ENCODE measurements at places on chromosomes 7 and 10.

DNA sequence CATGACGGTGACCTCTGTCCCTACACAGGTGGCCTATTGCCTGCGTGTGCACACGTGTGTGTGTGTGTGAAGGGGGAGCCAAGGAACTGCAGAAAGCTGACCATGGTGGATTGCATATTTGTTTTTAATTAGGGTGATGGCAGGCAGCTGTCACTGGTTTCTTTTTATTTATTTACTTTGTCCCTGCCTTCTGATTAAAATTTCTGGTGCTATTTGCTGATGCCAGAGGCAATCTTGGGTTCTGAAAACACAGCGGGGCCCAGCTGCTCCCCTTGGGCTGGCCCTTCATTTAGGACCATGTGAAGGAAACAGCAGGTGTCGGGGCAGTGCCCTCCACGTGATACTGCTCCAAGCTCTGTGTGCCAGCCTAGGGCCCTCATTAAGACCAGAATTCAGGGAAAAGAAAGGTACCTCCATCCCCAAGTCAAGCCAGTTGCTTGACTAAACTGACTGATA, 71.3 kb upstream of the PODXL start:
- no peak for DNase-seq

GRCh38 chr10:32149252-32149955, 93.2 kb upstream of the KIF5B start:
- no peak for DNase-seq

GRCh38 chr7:127348247-127348631, 44.3 kb downstream of the ZNF800 start:
- no peak for DNase-seq

DNA sequence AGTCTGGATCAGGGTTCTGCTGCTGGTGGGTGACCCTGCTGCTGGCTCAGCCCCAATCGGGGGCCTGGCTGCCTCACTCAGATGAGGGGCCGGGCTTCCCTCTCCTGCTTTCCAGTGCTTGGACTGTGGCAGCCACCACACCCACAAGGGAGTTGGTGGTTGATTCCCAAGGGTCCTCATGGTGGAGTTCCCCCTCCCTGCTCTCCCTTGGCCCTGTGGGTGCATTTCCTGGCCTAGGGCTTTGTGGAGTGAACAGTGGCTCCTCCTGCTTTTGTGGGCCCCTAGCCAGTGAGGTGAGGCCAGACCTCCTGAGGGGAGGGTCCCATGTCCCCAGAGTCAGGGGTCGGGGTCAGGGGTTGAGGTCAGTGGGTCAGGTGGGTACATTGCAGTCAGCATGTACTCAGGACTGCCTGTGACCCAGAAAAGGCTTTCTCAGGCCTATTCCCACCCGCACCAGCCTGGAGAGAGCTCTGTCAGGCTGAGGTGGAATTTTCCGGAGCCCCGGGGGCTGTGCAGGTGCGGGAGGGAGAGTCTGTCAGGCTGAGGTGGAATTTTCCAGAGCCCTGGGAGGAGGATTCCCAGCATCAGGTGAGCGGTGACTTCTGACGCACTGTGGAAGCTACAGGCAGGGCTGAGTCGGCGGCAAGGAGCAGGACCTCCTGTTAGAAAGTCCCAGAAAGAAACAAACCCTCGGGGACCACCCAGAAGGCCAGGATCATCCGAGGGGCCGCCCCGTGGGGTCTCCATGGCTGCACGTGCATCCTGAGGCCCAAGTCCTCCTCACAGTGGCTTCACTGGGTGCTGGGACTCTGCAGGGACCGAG, 94.4 kb upstream of the INSIG1 start:
- DNase-seq = no peak

GRCh38 chr7:107162475-107162874, 6.3 kb upstream of the HBP1 start:
- DNase-seq = no peak

- no peak for DNase-seq
These were observed 25.9 kb downstream of the DNAJB12 start for GRCh38 chr10:72328829-72329204.

DNA sequence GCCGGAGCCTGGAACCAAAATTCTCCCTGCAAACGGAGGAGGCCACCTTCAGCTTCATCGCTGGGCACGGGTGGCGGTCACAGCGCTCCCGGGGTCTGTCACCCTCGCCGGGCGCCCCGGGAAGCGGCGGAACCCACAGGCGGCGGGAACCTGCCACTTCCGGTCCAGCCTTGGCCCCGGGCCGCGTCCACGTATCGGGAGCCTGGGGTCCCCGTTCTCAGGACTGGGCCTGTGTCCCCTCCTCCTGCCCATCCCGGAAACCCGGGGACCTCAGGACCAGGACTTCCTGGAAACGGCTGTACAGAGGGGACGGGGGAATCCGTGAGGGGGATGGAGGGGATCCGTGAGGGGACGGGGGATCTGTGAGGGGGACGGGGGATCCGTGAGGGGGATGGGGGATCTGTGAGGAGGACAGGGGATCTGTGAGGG, 25.4 kb downstream of the PDGFA start:
- no peak for DNase-seq

DNA sequence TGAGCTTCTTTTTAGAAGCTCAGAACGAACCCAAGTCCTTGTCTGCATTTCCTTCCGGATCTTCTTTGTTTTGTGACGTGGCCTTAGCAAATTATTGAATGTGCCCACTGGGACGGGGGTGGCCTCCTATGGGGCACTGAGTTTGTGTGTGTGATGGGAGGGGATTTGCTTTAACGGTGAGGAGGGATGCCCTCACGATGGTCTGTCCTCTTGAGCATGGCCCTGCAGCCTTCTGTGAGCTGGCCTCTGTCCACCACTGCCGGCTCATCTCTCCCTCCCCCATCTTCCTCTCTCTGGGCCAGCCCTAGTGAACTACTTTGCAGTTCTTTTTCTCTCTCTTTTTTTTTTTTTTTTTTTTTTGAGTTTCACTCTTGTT, 62.9 kb upstream of the MKRN1 start:
- no peak for DNase-seq

DNA sequence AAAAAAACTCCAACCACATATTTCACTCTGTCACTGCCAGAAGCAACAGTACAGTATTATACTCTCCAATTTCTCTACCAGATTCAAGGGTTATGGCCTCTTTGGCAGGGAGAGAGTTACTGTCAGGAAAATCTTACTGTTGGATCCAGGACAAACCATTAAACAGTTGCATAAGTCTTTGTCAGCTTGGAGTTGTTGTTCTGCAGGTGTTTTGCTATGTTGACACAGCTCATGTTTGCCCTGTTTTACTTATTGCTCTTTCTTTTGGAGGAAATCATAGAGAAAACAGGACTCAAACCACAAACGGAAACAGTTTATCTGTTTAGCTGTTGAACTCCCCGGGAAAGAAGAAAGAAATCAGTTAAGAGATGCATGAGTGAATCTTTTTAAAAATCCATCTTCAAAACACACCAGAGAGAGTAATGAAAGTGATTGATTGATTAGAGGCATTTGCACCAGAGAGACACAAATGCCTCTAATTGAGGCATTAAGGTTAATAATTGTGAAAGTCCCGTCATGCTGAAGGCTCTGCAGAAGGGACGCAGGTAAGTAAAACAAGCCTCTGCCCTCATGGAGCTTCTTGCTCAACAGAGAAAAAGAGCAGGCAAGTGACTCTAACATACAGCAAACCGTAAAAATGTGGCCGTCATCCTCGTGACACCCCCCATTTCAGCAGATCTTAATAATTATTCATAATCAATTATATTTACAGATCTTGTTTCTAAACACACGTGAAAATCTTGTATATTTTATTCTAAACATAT, 38.7 kb upstream of the ARHGAP21 start:
- DNase-seq = no peak

- no peak for DNase-seq
These were observed 38.1 kb upstream of the ARL4A start for GRCh38 chr7:12649348-12649747.

- no peak for DNase-seq
These were observed 243.6 kb downstream of the TWIST1 start for GRCh38 chr7:18873734-18874336.

DNA sequence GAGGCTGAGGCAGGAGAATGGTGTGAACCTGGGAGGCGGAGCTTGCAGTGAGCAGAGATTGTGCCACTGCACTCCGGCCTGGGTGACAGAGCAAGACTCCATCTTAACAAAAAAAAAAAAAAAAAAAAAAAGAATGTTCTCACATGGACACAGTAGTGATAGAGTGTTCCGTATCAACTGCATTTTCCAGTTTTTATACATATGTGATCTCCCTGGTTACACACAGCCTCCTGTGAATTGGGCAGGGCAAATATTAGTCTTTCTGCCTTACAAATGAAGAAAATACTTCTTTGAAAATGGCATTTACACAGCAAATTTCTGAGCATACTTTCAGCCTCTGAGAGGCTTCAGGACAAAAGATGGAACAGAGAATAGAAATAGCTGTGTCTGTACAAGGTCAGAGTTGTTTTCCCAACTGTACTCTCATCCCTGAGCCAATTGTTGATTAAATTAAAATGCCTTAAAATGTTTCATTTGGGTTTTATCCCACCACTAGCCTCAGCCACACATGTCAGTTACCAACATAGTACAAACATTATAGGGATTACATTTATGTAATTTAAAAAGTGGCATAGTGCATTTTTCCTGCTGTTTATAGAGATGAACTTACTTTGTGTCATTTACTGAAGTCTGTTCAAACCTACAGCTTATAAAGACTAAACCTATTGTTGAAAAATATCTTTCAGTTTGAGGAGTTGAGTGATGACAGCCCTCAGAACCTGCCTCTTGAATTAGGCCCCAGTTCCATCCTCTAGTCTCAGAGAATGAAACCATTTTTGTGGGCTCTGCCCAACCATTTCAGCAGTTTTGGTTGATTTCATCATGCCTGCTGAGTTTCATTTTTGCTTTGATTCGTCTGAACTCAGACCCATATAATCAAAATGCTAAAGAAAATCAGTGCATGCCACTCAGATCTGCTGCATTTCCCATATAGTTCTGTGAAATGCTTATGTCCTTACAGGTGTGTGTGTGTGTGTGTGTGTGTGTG, 609.4 kb upstream of the C7orf33 start:
- DNase-seq = no peak

- DNase-seq = no peak
These were observed 126.2 kb downstream of the MDFIC start for GRCh38 chr7:115047958-115048720.

GRCh38 chr10:85407088-85407487, 959.5 kb downstream of the GRID1 start:
- DNase-seq = no peak

GRCh38 chr7:33906697-33907096, 1.4 kb downstream of the BMPER start:
- no peak for DNase-seq

GRCh38 chr10:71973777-71974488, 9.7 kb downstream of the CHST3 start:
- DNase-seq = no peak

DNA sequence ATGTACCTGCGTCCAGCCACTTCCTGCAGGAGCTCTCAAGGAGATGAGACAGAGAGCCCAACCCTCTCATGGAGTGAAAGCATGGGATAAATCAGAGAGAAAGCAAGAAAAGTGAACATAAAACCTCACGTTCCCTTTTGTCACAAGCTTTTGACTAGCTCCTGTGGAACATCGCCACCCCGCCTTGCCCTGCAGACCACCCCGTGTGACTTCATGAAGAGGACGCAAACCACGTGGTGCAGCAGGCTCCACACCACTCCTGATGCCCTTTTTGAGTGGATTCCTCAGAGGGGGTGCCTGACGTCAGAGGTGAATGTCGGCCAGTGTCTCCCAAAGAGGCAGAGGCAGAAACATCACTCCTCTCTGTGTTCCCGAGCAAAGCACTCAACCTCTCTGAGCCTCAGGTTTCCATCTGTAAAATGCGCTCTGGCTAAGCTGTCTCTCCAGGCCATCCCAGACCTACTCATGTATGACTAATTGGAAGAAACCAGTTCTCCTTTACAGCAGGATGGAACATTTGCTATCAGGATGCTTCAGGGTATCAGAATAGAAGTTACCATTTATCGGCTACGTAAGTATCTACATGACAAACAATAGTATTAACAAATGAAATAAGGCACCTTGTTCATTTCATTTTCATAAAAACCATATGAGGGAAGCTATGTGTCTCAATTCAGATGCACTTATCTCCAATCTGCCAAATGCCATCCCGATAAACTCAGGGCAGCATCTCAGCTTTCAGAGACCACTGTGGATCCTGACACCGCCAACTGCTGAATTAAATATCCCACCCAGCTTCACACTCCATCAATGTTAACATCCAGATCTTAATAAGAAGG, 5.3 kb downstream of the ZNF488 start:
- no peak for DNase-seq

DNA sequence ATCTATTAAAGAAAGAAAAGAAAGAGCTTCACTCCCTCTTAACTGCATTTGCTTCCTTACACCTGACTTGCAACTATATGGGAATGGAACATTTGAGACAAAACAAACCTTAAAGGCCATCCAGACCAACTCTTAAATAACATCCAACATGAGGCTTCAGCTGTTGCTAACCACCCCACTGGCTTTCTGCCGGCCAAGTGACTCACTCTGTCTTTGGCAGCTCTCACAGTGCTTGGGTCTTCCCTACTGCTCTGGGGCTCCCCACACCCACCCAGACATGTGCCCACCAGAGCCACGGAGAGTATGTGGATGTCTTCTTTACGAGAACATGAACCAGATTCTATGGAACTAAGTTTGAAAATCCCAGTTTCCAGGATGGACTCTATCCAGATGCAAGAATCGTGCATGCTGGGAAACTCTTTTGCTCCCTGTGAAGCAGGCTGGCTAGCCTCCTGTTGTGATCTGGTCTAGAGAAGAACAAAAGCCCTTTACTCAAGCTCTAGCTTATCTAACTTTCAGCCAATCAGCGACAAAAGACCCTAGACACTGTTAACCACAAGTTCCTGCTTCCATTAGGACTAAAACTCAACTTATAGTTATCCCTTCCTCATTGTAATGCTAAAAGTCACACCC, 245.7 kb downstream of the TCERG1L start:
- no peak for DNase-seq

DNA sequence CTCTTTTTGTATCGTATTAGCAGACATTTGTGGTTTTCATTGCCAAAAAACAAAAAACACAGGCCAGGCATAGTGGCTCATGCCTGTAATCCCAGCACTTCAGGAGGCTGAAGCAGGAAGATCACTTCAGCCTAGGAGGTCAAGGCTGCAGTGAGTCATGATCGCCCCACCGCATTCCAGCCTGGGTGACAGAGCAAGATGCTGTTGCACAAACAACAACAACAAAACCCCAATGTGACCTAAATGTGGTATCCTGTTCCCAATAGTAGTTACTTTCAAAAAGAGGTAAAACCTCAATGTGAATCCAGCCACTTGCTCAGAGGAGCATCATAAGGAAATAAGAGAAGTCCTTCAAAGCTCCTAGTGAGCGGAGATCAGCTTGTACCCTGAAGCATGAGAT, 45.8 kb upstream of the SKAP2 start:
- DNase-seq = no peak

DNA sequence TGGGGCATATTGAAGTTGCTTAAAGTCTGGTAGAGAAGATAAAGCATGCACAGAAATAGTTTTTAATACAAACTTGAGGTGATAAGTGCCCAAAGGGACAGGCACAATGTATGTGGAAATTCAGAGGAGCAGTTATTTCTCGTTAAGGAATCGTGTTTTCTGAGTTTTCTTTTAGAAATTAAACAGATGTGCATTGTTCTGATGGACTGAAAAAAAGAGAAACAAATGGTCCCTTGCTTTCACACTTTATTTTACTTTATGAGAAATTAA, 45.6 kb downstream of the CNNM2 start:
- DNase-seq = no peak
